Vagina (tissue), 2 donors: ENCODE measurements at places on chromosomes 11 and 22.

GRCh38 chr11:33802194-33802950 is 28.1 kb upstream of the FBXO3 start:
- no peak overlapping the region for H3K27ac ChIP-seq
- H3K27me3 ChIP-seq, result peaks cover 5% of the 10 kb centered on the region
- H3K4me1 ChIP-seq, result peaks cover 10% of the 10 kb centered on the region
- no peak for DNase-seq

DNA sequence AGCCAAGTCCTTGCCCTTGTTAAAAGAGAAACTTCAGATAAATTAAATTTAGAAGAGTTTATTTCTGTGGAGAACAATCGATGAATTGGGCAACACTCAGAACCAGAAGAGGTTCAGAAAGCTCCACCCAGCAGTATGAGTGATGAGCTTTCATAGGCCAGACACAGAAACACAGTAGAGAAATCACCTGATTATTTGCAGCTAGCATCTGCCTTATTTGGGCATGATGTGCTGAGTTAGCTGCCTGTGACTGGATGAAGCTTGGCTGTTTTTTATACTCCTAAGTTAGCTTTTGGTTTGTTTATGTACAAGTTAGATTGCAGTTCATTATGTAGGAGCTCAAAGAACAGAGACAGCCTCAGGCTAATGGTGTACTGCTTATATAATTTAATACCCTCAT is 269.5 kb upstream of the SESN3 start:
- H3K4me1 ChIP-seq, result no peaks in the 10 kb centered on the region
- H3K27me3 ChIP-seq, result no peaks in the 10 kb centered on the region
- H3K4me3 ChIP-seq, result no peak overlapping the region
- H3K36me3 ChIP-seq, result no peaks in the 10 kb centered on the region
- no peak for DNase-seq
- no peak overlapping the region for H3K27ac ChIP-seq

GRCh38 chr11:66183494-66184048 is 84.9 kb upstream of the RAB1B start:
- H3K4me3 ChIP-seq, result no peak overlapping the region
- no peaks in the 10 kb centered on the region for H3K36me3 ChIP-seq
- H3K27me3 ChIP-seq, result no peaks in the 10 kb centered on the region
- no peaks in the 10 kb centered on the region for H3K4me1 ChIP-seq

GRCh38 chr11:69489031-69489745 is 7.7 kb downstream of the LINC01488 start:
- H3K4me1 ChIP-seq, result peaks cover 6% of the 10 kb centered on the region
- H3K27ac ChIP-seq, result peak overlapping the region; percentile 53
- H3K27me3 ChIP-seq, result no peaks in the 10 kb centered on the region

- H3K27ac ChIP-seq, result peak overlapping the region; percentile 43
- H3K4me1 ChIP-seq, result peaks cover 25% of the 10 kb centered on the region
- DNase-seq, result no peak
- no peaks in the 10 kb centered on the region for H3K36me3 ChIP-seq
Measured at GRCh38 chr22:38213990-38214301, 12.2 kb downstream of the MAFF start.

- H3K27ac ChIP-seq, result no peak overlapping the region
- no peaks in the 10 kb centered on the region for H3K27me3 ChIP-seq
- DNase-seq, result no peak
- no peak overlapping the region for H3K4me3 ChIP-seq
- H3K4me1 ChIP-seq, result peaks cover 2% of the 10 kb centered on the region
Measured at GRCh38 chr11:76107971-76108370, 98.3 kb downstream of the WNT11 start.
